Fibroblast of gingiva (primary cell): ENCODE measurements at places on chromosomes 7 and 10.

GRCh38 chr7:139887992-139888481 lies 59.0 kb downstream of the TBXAS1 start:
- DNase-seq: no peak

DNA sequence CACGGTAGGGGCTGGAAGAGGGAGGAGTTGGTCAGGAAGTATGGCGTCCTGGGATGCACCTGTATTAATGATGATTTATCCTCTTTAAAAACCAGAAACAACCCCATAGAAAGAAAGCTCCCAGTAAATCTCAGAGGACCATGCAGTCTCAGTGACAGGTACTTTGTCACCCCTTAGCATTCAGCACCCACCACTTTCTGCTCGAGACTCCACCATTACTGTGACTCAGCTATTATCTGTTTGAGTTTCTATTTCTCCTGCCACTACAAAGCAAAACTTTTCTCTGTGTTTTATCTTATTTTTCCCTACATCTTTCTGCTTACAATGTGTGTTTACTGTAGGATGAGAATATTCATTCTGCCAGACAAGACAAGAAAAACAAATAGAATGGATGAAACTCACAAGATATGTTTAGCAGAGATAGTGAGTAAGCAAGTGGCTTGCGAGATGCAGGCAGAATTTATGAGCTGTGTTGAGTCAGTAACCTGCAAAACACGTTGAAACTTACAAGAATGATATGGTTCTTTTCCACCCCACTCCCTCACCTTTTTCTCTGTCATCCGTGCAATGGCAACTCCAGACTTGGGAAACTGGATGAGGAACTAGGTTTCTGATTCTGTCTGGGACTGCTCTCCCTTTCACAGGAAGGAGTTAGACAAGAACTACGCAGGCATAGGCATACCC lies 127.1 kb downstream of the AOAH start:
- DNase-seq: no peak

- DNase-seq: no peak
Observed at GRCh38 chr10:132232981-132233380, 46.2 kb downstream of the DPYSL4 start.

GRCh38 chr7:50246551-50246950 lies 58.0 kb upstream of the IKZF1 start:
- no peak for DNase-seq

DNA sequence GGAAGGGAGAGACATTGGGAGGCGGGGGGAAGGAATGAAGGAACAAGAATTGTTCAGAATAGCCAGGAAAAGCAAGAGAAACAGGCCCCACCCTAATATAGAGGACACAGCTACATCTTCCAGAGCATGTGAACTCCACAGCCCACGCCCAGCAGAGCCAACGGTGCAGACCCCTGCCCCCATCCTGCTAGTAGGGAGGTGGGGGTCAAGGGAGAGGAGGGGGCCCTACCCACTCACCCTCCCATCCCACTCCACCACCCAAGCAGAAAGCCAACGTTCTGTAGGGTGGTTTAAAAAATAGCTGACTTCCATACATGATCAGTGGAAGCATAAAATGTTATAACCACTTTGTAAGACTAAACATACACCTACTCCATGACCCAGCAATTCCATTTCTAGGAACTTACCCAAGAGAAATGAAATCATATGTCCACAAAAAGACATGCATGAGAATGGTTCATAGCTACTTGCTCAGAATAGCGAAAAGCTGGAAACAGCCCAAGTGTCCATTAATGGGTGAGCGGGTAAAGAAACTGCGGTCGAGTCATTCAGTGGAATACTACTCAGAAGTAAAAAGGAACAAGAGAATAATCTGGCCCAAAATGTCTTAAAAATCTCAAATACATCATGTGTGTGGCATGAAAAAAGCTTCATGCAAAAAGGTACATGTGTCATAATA lies 31.8 kb downstream of the CTBP2 start:
- no peak for DNase-seq

- no peak for DNase-seq
Observed at GRCh38 chr7:98930464-98930863, 52.1 kb downstream of the TRRAP start.

GRCh38 chr10:28087661-28088351 lies 88.9 kb upstream of the ODAD2 start:
- DNase-seq: peak; percentile 85

GRCh38 chr7:27730112-27730511 lies 9.8 kb upstream of the TAX1BP1 start:
- DNase-seq: no peak

DNA sequence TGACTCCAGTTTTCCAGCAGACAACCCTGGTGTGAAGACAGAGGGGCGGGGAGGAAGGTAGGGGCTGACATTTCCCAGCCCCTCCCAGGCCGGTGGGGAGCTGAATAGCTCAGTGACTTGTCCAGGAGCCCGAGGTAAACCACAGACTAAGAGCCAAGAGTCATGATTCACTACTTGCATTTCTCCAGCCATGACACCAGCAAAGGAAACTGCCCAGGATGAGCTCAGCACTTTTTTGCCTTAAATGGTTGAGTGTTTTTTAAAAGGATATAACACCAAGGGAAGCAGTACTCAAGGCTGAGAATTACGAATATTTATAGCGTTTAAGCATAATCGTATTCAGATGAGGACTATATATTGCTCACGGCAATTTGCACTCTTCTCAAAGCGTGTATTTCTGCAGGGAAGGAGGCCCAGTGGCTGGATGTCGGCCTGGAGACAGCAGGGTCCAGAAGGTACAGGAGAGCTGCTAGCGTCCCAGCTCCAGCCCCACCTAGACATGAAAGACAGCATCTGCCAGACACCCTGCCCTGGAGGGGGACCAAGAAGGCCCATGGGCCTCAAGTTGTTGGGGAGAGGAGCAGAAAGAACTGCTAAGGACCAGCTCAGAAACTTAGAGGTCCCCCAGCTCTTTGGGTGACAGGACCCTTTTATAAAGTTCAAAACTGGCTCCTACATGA lies 141.4 kb downstream of the GRID1 start:
- DNase-seq: peak; percentile 3

DNA sequence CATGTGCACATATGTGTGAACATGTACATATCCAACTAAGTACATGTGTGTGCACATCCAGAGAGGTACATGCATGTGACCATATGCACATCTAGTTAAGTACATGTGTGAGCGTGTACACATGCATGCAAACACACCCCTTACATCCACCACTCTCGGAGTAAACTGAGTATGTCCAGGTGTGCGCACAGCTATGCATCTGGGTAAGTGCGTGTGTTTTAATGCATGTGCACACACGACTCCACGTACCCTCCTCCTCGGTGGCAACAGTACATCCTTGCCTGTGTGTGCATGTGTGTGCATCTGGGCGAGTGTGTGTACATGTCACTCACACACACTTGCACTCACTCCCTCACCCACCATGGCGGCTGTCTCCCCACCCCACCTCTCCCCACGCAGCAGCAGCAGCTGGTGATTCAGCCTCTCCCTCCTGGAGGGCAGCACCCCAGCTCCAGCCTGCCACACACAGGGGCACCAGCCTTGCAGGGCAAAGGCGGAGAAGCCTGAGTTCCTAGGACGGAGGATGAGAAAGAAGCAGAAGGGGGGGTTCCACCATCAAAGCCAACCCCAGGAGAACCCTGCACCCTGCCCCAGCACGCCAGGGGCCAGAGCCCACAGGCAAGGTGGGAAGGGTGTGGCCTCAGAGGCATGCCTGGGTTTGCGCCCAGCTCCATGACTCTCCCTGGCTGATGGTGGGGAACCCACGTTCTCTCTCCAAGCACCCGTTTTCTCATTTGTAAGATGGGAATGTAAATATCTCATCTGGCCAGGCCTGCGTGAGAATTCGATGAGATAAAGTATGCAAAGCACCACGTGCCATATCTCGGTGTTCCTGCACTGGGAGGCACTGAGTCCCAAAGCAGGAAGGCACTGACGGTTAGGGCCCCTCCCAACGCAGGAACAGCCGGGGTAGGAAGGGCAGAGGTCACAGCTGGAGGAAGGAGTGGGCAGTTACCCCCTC lies 27.7 kb upstream of the DNAAF5 start:
- no peak for DNase-seq

- DNase-seq: no peak
Observed at GRCh38 chr7:118153551-118154177, 30.3 kb upstream of the LSM8 start.

- DNase-seq: no peak
Observed at GRCh38 chr10:117360994-117361667, 14.1 kb downstream of the PDZD8 start.

DNA sequence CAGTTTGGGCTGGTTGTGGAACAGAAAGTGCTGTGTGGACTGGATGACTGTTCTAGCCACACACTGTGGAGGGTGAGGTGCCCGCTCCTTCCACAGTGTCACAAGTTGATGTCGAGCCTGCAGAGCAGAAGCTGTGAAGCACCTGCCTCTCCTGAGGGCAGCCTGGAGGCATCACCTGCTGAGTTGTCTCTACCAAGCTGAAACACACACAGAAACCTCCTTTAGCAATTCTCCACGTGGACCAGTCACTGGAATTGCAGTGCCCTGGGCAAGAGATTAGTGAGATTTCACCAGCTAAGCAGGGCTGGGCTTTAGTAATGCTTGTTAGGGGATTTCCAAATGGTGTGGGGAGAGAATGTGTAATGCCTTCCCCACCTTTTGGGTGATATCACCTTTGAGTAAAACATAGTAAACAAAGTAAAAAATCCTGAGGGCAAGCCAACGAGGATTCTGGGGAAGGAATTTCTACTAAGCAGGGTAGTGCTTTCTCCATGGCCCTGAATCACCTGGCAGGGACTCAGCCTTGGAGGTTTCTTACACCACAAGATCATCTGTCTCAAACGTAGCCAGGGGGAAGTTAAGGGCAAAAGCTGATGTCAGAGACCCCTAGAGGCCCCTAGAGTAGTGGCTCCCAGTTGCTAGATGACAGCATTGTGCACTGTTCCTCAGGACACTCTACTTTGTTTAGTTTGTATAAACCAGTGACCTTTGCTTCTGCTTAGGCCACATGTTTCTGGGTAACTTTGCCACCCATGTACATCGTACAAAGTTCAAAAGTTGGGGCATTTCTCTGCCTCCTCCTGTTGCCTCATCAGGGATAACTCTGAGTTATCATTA lies 233.1 kb upstream of the IGFBP3 start:
- DNase-seq: no peak

GRCh38 chr10:114995468-114996247 lies 57.7 kb downstream of the TRUB1 start:
- DNase-seq: peak; percentile 6

DNA sequence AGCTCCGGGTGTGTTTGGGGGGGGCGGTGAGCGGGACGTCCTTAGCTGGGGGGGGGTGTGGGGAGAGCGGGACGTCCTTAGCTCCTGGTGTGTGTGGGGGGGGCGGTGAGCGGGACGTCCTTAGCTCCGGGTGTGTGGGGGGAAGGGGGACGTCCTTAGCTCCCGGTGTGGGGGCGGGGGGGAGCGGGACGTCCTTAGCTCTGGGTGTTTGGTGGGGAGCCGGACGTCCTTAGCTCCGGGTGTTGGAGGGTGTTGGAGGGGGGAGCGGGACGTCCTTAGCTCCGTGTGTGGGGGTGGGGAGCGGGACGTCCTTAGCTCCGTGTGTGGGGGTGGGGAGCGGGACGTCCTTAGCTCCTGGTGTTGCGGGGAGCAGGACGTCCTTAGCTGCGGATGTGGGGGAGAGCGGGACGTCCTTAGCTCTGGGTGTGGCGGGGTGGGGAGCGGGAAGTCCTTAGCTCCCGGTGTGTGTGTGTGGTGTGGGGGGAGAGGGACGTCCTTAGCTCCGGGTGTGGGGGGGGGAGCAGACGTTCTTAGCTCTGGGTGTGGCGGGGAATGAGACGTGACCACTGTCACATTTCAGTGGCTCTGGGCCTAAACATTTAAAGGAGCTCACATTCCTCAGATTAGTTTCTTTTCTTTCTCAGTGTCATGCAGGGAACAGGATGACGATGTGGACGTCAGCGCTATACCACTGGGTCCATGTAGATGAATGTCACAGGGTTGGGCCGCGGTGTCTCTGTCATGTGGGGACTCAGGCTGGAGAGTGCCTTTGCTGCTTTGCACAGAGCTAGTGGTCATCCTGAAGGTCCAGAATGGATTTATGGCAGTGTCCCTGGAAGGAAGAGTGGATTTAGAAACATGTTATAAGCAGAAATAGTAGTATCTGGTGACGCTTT lies 7.5 kb downstream of the DYNC2I1 start:
- DNase-seq: peak; percentile 81

- DNase-seq: no peak
Observed at GRCh38 chr7:131302876-131303707, 24.6 kb upstream of the MKLN1 start.

DNA sequence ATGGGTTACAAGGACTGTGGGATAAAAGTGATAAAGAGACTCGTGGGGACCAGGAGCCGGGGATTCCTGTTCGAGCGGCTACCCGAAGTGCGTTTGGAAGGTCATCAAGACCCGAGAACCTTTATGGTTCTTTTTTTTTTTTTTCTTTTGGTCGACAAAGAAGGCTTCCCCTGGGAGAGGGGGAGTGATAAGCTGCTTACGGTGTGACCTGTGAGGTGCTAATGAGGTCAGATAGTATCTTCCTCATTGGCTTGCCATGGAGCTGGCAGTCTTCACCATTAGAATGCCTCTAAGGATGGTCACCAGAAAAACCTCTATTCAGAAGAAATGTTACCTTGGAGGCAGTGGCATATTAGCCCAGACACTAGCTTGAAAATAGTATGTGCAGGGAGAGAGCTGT lies 92.3 kb upstream of the STEAP4 start:
- no peak for DNase-seq

DNA sequence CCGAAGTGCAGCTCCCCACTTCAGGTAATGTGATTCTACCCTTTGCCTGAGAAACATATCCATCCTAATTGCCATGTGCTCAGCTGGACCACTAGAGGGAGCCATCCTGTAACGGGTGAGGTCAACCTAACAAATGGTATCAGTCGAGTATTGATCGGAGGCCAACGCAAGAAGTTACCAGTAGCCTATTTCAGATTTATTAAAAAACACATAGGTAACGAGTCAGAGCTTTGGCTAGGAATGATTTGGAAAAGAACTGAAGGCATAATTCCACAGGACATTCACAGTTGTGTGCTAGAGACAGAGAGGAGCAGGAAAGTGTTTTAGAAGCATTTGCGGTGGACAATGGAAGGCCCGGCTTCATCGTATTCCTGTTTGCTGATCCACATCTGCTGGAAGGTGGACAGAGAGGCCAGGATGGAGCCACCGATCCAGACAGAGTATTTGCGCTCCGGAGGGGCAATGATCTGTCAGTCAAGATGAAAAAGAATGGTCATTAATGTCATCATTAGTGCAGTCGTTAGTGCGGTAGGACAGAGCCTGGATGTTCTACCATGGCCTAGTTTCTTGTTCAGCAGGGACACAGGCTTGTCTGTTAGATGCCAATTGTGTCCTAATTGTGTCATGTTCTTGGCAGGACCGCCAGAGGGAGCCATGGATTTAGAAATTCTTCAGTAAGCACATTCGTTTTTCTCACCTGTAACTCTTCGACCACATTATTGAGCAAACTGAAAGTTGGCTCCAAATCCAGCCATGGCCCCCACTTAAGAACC lies 17.5 kb downstream of the ACTA2 start:
- DNase-seq: peak; percentile 76

- no peak for DNase-seq
Observed at GRCh38 chr7:109879287-109879828, 1211.6 kb upstream of the LRRN3 start.

DNA sequence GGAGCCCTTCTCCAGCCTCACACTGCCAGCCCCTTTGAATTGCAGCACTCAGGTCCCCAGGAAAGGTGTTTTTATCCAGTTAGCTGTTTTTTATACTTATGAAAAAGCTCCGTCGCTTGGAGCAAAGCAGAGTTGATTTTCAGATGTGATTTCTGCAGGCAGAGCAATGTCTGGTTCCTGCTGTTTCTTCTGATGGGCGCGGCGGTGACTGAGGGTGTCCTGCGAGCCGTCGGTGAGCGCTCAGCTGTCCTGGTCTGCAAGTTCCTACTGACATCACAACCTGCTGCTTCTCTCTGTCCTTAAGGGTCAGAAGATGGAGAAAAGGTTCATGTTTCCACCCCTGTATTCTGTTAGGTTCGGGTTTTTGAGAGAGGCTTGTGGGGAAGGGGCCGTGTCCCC lies 109.6 kb upstream of the FAM20C start:
- DNase-seq: no peak
